ENCODE measurements at places on chromosomes 3 and 15.

DNA sequence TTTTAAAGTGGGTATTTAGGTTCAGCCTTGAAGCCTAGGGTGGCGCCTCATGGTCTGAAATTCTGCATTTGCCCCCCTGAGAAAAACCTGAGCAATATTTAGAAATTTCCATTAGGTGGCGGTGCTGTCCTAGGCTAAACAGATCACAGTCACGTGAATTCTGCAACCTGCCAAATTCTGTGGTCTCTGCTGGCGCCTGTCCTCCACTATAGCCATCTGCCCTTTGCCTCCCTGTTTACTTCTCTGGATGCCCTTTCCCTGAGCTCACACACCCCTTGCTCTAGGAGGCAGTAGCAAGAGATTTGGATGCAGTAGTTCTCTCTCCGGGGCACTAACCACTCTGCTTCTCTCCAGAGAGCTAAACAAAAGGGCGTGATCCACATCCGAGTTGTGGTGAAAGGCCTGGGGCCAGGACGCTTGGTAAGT lies 9.1 kb downstream of the MRPS11 start:
- DNase-seq = peak; percentile 65

DNA sequence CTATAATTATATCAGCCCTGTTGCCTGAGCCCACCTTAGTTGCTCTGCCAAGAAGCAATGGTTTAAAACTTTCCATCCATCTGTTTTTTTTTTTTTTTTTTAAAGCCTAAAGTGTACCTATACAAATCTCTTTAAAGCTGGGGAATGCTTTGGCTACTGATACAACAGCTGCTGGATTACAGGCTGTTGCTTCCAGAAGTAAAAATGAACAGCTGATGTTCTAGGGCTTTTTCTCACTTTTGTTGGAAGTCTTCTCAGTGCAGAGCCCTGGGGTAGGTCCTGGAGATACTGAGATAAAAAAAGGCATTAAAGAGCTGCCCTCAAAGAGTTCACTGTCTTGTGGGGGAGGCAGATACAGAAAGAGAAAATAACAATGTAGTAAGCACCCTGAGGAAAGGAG lies 218.1 kb downstream of the NLGN1 start:
- DNase-seq = no peak

- no peak for DNase-seq
These were observed 471.6 kb upstream of the SGO1 start for GRCh38 chr3:20657560-20657959.

- no peak for DNase-seq
These were observed 153.1 kb upstream of the DPH6 start for GRCh38 chr15:35698966-35699575.

GRCh38 chr3:38421679-38422336 lies 31.9 kb upstream of the ACVR2B start:
- DNase-seq = no peak

DNA sequence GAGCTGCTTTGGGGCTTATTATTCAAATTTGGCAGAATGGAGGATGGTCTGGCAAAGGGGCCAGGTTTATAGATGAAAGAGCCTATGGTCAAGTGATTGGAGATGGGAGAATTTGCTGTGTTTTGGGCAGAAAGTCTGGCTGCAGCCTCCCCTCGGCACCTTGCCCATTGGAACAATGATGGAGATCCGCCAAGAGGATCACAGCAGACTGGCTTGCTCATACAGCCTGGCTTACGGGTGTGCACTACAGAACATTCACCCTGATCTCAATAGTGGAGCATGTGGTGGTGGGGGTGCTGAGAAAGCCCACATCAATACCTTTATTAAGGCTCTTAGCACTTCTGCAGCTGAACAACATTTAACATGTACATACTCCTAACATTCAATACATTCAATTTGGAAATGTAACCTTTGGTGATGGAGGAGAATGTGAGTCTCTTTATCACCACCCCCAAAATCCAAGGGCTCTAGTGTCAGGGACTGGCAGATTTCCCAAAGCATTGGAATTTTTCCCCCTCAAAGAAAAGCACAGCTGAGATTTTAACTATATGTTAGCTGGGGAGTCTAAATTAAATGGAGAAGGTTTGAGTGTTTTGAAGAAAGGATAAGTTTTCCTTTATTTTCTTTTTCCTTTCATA lies 118.4 kb upstream of the TMC3 start:
- peak; percentile 77 for DNase-seq

DNA sequence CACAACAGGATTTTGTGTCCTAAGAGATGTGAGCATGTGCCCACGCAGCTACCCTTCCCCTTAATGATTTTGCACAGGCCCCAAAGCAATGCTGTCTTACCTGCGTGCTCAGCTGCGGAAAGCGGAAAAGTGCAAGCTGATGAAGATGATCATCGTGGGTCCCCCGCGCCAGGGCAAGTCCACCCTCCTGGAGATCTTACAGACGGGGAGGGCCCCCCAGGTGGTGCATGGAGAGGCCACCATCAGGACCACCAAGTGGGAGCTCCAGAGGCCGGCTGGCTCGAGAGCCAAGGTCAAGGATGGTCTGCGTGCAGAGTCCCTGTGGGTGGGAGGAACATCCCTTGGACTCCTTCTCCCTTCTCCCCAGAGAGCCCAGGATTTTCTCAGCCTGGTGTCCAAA lies 103.1 kb downstream of the LRRK1 start:
- no peak for DNase-seq

DNA sequence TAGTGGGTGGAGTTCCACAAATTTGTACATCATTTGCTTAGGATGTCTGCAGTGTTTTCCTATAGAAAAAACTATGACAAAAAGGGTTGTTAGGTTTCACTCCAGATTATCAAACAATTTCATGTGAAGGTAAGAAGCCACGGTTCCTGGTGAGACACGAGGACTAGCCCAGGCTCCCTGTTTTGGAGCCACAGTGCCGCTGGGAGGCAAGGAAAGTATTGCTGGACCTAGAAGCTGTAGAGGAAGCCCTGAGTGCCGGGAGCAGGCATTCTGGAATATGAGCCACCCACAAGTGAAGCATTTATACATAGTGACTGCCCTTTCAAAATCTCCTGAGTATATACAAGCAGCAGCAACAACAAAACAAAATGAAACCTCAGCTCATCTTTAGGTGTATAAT lies 142.0 kb downstream of the GABRB3 start:
- no peak for DNase-seq

- no peak for DNase-seq
These were observed 359.7 kb upstream of the ATP10A start for GRCh38 chr15:26222781-26223180.

- DNase-seq = no peak
These were observed 471.8 kb downstream of the GBE1 start for GRCh38 chr3:81289676-81290075.
